DMS53 (cell line): ENCODE measurements at places on chromosomes 1 and 21.

GRCh38 chr21:37593015-37593414, 226.4 kb downstream of the DYRK1A start:
- no peak for DNase-seq

DNA sequence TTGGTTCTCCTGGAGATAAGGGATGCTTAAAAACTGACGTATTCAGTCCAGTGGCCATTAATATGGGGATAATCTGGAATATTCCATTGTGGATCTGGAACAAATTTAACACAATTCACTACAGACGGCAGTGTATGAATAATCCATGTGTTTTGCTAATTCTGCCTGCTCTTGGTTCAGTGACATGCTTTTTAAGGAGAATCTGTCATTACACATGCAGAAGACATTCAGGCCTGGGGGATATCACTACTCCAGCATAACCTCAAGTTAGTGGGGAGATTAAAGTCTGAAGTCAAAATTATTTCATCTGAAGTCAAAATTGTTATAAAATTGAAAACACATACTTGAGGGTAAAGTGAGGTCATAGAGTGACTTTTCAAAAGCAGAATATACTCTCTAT, 789.3 kb downstream of the USP25 start:
- no peak for DNase-seq

DNA sequence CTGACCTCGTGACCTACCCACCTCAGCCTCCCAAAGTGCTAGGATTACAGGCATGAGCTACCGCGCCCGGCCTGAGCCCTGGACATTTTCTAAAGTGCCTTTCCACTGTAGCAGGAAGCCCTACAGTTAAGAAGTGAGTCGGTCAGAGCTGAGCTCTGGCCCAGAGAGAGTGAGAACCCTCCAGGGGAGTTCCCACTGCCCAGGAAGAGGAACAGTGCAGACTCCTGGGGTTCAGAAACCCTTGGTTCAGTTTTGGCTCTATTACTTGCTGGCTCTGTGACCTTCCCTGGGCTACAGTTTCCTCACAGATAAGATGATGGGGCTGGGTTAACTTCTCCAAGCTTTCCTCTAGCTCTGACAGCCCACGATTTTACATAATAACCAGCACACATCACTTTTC, 20.9 kb downstream of the SLC9A1 start:
- DNase-seq = no peak

DNA sequence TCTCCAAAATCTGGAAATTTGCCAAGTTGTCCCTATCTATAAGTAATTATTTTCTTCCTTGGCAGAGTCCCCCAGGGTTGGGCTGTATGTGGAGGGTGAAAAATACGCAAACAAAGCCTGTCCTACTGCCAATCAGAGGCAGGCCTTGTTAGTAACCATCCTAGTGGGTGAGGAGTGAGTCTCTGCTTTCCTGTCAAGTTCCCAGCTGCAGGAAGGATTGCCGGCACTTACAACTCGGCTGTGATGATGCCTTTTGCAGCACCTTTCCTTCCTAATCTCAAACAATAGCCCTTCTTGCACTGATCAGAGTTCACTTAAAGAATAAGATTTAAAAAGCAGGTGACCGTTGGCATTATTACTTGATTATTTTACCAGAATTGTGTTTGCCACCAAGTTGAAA, 31.3 kb upstream of the FGGY start:
- no peak for DNase-seq

GRCh38 chr21:38159355-38159754, 97.4 kb upstream of the KCNJ15 start:
- peak; percentile 61 for DNase-seq

DNA sequence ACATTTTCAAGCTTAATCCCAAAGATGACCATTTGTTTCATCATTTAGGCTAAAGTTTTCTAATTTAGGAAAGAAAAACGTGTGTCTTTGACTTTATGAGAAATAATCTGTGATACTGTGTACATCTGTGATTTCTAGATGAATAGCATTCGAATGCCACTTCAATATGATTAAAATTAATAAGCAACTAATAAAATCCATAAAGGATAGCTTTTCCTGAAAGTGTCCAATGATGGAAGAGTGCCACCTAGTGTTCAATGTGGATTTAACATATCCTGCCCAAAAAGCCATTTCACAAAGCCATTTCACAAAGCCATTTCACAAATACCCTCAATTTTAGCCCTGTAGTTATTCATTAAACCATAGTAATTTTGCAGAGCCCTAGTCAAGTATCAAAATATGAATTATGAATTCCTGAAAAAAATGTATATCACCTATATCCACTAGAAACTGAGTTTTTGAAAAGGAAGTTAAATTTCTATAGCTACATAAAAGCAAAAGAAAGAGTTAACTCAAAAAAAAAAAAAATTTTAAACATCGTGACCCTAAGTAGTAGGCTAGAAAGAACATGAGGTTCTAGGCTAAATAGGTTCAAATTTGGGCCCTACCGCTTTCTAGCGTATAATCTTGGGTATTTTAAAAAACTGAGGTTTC, 19.1 kb downstream of the NME7 start:
- peak; percentile 75 for DNase-seq

DNA sequence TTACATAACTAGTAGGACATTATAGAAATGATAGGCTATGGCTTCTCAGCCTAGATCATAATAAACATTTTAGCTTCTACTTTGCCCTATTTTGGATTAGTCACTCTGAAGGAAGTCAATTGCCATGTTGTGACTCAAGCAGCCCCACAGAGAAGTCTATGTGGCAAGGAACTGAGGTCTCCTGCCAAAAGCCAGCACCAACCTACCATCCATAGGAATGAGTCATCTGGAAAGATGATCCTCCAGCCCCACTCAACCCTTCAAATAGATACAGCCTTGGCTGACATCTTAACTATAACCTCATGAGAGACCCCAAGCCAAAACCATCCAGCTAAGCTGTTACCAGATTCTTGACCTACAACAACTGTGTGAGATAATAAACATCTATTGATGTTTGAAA, 76.3 kb upstream of the BEND5 start:
- DNase-seq = peak; percentile 63

GRCh38 chr1:226653311-226653921, 85.7 kb downstream of the ITPKB start:
- no peak for DNase-seq

DNA sequence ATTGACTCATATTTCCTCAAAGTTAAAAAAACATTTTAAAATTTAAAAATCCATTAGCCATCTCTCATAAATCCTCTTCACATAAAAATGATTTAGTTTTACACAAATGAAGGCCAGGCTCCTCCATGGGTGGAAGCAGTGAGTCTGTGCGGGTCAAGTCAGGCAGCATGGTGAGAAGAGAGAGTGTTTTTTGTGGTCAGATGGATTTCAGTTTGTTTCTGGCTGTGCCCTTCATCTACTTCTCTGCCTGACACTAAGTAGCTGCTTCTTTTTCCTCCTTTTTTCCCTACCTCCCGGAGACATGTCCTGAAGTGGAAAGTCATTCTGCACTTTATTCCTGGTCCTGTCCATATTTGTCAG, 10.3 kb downstream of the PLA2G4A start:
- DNase-seq = no peak
